ENCODE measurements at places on chromosomes 2 and 18.

DNA sequence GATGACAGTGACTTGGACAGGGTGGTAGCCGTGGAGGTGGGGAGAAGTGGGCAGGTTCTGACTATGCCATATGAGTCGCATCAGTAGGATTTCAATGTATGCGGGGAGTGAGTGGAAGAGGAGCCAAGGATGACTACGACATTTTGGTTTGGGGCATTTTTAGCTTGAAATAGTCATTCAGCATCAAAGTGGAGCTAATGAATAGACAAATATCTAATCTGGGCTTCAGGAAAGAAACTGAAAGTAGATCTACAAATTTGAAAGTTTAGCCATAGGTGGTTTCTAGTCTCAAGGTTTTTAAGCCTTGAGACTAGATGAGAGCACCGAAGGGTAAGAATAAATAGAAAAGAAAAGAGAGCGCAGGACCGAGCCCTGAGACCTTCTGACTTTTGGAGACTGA, 58.3 kb downstream of the FEZ2 start:
- no peak for DNase-seq

DNA sequence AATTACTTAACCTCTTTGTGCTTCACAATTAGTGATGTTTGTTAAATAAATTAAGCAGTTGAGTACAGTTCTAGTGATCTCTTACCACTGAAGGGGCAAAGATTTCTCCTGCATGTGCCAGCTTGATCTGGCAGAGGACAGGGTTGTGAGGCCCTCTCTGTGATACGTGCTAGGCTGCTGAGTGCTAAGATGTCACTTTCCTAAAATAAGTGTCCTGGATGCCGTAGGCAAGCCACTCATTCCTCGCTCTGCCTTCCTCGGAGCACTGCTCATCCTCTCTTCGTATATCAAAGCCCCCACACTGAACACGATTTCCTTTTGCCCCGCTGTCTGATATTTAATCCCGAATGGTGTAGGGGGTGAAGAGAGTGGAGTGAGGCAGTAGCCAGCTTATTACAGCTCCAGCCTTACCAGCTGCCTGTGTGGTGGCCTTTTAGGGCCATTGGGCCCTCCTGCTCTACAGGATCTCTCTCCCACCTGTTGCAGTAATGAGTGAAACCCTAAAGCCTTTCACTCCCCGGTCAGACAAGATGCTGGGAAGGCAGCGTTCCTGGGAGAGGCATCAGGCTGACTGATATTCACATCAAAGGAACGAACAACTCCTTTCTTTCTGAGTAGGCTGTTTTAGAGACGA, 40.5 kb downstream of the PTPRM start:
- DNase-seq: no peak

DNA sequence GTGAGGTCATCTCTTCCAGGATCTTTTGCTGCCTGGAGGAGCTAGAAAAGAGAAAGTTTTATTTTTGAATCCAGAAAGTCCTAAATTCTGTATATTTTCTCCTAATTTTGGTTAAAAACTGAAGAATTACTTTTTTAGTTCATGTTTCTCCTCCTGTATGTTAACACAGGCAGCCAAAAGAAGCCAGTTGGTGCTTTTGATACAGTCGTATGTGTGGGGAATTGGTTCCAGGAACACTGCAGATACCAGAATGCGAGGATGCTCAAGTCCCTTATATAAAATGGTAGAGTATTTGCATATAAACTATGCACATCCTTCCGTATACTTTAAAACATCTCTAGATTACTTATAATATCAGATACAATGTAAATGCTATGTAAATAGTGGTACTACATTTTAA, 22.6 kb upstream of the ADAM23 start:
- no peak for DNase-seq

DNA sequence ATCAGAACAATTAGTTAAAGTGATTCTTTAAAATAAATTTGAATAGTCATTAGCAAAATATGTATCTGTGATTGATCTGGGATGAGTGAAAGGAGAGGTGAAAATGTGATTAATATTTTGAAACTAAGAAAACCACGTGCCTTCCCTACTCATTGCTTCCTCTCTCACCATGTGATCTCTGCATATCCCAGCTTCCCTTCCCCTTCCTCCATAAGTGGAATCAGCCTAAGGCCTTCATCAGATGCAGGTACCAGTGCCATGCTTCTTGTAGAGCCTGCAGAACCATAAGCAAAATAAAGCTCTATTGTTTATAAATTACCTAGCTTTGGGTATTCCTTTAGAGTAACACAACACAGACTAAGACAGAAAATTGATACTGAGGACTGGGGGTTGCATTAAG, 11.2 kb upstream of the STAT1 start:
- no peak for DNase-seq

GRCh38 chr2:109226128-109226527, 97.1 kb downstream of the SH3RF3 start:
- DNase-seq: peak; percentile 59

DNA sequence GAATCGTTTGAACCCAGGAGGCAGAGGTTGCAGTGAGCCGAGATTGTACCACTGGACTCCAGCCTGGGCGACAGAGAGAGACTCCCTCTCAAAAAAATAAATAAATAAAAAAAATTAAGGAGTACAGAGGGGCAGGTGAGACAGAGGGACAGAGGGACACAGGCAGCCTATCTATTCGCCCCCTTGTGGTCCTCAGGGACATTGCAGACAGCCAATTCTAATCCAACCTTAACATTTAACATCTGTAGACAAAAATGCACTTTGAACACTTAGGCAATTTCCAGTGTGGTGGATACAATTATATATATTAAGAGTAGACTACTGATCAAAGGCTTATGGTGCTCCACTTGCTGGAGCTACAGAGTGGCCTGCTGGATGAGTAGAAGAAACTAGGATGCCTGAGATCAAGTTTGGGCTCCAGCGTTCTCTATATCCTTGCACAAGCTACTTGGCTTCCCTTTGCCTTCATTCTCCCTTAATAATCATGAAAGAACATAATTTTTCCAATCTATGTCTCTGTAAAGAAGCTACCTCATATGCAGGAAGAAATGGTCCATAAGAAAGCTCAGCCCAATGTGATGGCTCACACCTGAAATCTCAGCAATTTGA, 8.2 kb upstream of the SMARCAL1 start:
- DNase-seq: peak; percentile 42

GRCh38 chr2:40859617-40860016, 407.7 kb upstream of the SLC8A1 start:
- DNase-seq: no peak

DNA sequence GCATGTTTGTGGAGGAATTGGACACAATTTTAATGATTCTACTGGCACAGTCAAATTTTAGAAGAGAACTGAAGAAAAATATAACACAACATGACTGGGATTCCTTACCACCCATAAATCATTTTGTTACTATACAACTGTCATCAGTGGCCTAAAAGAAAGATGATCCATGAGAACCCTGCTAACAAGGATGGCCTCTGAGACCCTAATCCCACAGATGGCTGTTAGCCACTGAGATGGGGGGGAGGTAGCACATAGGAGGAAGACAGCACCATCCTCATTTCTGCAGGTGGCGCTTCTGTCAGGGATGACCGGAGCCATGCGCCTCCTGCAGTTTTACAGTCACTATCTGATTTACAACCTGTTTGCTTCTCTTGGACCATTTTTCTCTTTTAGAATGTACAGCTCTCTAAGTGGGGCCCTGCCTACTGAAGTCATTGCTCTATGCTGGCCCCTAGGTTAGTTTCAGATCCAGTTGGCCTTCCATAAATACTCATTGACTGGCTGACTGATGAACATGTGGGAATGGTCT, 279.8 kb downstream of the NAPG start:
- no peak for DNase-seq

- DNase-seq: no peak
Measured at GRCh38 chr18:59779979-59780378, 82.8 kb upstream of the CCBE1 start.

- no peak for DNase-seq
Measured at GRCh38 chr2:15662026-15662425, 70.4 kb downstream of the DDX1 start.

GRCh38 chr2:200345975-200346374, 39.5 kb downstream of the SPATS2L start:
- no peak for DNase-seq

DNA sequence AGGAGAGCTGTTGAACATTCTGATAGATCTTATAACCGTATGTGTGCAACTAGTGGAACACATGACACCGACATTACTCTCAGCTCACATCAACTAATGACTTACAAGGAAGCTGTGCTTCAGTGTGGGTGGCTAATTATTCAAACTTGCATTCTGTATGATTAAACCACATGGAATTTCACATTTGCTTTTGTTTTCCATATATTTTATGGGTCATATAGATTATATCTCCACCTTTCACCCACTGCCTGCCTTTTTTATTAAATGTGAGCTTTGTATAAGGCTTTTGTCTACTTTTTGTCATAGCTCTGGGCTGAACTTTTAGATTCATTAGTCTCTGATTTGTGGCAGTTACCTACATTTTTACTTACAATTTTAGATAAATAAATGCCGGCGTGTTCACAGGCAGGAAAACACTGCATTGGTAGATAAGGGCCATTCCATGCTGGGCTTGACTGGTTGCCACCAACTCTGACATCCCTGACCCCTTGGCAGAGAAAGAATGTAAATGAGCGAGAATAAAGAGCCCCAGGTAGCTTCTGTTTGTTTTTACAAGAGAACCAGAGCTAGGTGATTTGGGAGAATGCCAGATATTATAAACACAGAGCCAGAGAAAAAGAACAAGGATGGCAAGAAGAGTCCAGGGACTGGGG, 35.7 kb downstream of the LYPD6 start:
- peak; percentile 57 for DNase-seq

DNA sequence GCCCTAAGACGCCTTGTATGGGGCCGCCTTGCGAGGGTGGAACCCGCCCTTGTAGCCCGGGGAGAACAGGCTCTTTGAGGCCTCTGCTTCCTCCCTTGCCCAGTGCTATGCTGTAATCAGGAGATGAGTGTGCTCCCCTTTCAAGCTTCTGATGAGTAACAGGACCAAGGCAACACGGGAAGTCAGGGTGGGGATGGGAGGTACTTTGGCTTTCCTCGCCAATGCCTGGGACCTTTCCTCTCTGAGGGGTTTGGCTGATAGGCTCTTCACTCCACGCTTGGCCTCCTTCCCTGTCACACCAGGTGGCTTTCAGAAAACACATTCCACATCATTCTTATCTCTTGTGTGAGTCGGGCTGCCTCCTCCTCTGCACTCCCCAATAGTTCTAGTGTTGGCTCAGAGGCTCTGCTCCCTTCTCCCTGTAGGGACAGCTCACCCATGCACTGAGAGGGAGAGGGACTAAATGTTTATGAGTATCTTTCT, 223.7 kb upstream of the TRIB2 start:
- no peak for DNase-seq

DNA sequence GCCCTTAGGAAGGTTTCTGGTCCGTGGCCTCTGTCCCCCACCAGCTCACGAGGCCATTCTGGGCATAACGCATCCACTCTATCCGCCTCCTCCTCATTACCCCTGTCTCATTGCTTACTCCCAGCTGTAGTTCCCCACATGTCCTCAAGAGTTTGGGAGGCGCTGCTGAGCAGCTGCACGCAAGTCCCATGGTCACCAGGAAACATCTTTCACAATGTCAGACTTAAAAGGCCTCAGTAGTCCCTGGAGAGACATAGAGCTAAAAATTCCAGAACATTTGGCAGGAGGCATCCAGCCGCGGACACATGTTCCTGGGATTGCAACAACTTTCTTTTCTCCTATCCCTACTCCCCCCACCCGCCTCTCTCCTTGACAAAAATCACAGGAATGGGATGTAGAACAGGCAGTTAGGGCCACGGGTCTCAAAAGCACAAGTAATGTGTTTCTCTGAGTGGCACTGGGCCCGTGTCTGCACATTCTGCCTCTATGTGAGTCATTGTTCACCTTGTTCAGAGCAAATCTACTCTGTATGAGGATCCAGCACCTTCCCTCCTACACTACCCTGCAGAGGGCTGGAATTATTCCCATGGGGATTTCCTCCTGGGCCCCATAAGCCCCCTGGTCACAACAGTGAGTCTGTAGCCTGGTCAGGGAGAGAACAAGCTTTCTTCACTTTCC, 8.1 kb downstream of the LBH start:
- DNase-seq: peak; percentile 77

GRCh38 chr2:70328921-70329561, 27.2 kb upstream of the FAM136A start:
- peak; percentile 77 for DNase-seq

DNA sequence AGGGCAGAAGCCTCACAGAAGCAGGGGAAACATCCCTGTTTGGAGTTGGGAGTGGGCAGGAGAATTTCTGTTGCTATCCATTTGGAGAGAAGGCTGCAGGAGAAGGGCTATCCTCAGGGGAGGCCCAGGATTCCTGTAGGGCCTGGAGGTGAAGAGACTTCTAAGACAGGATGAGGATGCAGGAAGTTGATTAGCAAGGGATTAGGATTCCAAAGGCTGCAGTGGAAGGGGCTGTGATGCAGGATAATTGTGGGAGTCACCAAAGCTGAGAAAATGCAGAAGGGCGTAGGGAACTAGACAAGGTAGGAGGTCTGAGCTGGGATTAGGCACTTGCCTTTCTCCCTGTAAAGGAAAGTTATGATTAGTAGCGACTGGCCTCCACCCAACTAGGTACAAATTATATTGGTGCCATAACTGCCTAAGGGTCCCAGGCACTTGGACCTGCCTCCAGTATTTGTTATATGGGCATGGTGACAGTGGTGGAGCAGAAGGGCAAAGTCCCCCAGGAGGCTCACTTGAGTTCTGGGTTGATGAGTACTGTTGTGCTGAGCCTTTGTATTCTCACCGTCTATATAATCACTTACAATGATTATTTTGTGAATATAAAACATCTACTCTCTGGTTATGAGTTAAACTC, 96.4 kb upstream of the MSTN start:
- DNase-seq: no peak

DNA sequence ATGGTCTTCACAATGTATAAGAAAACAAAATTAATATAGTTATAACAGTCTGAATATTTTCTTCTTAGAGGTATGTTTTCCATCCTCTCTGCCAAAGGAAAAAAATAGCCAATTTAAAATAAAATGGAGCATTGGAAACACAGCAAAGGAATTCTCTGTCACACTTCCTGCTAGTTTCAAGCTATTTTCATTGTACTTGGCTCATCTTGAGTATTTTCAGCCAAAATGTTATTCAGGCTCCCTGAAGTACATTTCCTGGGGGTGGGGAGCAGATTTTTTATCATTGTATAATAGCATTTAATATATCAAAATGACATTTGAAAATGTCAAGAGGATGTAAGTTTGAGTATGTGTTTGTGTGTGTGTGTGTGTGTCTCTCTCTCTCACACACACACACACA, 463.6 kb upstream of the REG3G start:
- no peak for DNase-seq
